ENCODE measurements at places on chromosomes 1 and 21. TPM values are rescaled to one million over a fixed set of nuclear protein-coding genes. Genes with fewer than 3 reads are reported as not detected.

- no peak for DNase-seq
These were observed 2.8 kb upstream of the INPP5B start for GRCh38 chr1:37949524-37950152.

Gene DMRTA2
- total RNA-seq = not detected

Gene NUDC
- 56.7 TPM for total RNA-seq

DNA sequence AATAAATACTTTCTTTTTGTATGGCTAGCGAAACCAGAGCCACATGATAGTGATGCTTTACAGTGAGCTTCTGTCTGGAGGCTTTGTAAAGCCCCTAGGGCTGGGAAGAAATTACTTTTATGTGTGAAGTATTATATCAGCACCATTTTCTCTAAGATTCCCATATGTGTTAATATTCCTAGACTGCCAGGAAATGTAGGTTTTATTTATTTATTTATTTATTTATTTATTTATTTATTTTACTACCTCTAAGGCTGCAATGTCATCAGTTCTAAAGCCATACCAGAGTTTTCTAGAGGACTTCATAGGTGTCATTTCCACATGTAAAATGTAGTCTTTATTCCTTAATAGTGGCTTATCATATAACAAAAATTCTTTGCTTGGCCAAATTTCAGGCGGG, 4.4 kb upstream of the CHI3L1 start:
- DNase-seq = no peak

Gene TRIM67
- not detected for total RNA-seq
